Panc1 (cell line): ENCODE measurements at places on chromosomes 6 and 20.

- DNase-seq: no peak
Observed at GRCh38 chr20:63695424-63696305, 787 bp upstream of the TNFRSF6B start.

DNA sequence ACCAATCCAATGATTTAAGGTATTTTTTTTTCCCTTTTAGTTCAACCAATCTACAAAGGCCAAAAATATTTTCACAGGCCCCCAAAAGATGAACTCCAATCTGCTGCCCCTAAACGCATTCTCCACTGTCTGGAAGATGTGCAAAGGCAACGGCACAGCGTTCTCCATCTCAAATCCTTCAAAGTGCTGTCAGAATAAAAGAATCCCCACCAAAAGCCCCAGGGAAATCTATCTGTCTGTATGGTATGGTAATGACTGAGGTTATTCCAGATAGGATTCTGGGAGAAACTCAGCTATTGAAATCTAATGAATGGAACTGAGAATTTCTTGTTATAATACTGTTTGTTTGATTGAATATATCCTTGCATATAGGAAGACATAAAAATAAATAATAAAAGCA is 217.8 kb upstream of the CCN2 start:
- no peak for DNase-seq

- DNase-seq: no peak
Observed at GRCh38 chr20:60306551-60306950, 348.3 kb downstream of the CDH26 start.

DNA sequence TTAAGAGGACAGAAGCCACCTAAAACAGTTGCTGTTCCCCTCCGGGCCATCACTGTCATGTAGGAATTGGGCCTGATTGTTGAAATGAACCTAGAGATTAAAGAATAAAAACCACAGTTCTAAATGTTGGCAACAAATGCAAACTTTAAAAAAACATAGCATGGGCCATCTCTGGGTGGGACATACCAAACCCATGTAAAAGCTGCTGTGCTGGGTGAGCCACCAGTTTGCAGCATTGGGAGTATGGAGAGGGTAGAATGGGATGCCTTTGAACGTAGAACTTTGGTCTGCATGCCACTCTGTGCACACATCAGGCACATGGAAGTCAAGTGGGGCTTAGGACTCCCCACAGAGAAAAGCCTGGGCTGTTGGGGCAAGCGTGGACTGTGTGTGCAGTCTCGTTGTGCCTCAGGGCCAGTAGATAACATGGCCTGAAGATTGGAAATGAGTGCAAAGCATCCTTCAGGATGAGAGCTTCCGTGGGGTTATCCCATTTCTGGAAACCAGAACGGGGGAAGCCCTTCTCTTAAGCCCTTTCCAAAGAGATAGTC is 28.1 kb downstream of the EPB41L1 start:
- no peak for DNase-seq

DNA sequence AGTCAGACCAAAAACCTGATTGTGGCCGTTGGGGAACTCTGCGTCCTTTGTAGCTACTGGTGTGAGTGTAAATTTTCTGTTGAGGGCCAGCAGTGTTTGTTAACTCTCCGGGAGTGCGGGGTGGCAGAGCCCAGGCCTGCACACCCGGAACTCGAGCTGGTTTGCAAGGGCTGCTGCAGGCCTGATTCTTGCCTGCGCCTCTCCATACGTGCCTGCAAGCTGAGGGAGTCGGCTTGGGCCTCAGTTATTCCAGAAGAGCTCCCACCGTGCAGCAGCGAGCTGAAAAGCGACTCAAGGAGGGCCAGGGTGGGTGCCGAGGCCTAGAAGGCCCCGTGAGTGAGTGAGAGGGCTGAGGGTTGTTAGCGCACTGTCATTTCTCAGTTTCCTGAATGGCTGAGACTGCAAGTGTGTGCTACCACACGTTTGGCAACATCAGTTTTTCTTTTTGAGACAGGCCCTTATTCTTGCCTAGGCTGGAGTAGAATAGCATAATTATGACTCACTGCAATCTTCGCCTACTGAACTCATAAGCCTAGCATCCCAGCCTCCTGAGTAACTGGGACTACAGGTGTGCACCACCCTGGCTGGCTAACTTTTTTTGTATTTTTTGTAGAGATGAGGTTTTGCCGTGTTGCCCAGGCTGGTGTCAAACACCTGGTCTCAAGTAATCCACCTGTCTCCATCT is 33.9 kb upstream of the KIF13A start:
- DNase-seq: no peak

DNA sequence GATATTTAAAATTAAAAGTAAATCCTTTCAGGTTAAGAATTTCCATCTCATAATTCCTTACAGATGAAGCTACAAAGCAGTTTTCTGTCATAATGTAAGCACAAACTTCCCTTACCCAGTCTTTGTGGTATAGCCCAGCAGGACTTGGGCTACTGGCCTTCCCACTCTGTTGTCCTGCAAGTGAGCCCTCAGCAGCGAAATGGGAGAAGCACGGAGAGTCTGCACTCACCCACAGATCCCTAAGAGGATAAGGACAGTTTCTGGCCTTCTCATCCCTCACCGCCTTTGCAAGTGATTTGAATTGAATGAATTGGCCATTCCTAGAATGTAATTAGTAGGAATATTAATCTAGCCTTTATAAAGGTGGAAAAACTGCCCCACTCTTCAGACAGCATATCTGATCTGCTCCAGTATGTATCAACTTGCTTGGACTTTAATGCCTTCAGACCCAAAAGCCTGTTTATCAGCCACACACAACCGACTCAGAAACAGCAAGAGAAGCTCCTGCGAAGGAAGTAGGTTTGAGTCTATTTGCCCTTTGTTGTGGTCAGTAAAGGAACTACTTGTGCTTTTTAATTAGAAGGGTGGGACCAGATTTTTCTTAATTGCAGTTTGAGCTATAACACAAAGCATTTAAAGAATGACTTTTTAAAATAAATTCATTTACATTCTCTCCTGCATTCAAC is 29.9 kb upstream of the PRDM1 start:
- no peak for DNase-seq

- DNase-seq: no peak
Observed at GRCh38 chr6:25821341-25821740, 10.5 kb downstream of the SLC17A1 start.

DNA sequence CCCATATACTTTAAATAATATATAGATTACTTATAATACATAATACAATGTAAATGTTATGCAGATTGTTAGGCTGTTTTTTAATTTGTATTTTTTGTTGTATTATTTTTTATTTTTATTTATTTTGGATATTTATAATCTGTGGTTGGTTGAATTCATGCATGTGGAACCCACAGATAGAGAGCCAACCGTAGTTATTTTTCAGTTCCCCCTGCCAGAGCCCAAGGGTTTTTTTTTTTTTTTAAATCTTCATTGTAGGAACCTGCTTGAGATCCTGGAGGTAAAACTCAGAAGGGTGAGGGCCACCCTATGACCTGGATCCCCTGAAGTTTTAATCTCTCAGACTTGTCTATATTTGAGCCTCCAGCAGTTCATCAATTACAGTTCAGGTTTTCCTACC is 133.2 kb downstream of the B3GAT2 start:
- no peak for DNase-seq

- DNase-seq: no peak
Observed at GRCh38 chr20:22446613-22447446, 137.5 kb downstream of the FOXA2 start.

- DNase-seq: no peak
Observed at GRCh38 chr20:14113416-14113815, 118.1 kb downstream of the MACROD2 start.

DNA sequence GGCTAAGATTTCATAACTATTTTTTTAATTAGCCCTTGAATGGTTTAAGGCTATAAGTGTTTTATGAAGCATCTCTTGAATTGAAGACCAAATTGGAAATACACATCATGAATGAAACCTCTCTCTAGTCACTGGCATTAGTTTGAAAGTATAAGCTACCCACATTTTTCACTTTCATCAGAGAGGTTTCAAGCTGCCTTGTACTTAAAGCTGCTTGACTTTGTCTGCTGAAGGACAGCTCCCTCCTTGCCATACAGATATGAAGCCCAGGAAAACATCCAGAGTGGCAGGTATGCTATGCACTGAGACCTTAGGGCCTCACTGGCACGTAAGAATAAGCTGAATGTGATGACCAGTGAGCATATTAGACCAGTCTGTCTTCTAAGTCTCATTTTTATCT is 62.7 kb downstream of the ELOVL2 start:
- no peak for DNase-seq

GRCh38 chr6:35694462-35694861 is 5.7 kb upstream of the FKBP5 start:
- no peak for DNase-seq

DNA sequence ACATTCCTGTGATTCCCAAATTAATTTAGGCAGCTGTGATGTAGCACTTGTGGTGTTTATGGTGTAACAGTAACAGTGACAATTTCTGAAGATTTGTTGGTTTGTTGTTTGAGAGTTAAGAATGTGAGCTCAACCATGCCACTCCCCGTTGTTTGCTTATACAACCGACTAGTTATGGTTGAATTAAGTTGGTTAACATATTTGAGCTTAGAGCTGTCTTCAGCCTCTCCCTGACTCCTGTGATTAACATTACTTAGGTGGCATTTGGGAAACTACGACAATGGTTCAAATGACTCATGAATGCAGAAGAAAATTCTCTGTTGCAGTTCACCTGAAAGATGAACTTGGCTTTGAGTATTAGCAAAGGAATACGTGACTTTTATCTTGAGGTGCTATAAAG is 35.9 kb upstream of the PRL start:
- DNase-seq: no peak

DNA sequence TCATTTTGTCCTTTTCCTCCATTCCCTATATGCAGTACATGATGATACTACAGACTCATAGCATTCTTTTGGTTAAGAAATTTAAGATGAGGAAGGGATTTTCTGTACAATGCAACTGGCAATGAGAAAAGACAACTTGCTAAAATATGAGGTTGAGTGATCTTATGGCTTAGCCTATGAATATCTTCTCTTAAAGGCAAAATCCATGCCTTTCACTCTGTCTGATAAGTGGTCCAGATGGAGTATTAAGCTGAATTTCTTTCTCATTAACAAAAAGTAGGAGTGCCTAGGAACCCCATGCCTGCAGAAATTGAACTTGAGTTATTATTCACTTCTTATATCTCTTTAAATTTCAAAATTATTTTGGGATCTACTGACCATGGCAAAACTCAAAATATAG is 135.3 kb downstream of the GRIK2 start:
- DNase-seq: no peak

DNA sequence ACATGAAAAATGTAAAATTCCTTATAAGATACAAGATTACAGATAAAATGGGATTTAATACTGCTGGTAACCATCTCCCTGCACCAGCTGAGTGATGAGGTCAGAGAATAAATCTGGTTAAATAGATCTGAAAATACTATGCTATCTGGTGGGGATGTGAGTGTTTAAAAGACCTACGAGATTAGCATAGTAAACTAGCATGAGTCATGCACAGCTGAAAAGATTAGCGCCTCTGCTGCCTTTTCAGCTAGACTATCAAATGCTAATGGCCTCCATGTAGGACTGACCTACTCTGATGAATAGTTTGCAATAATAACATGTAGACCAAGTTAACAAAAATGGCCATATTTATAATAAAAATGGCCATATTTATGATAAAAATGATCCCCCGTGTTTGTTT is 553.3 kb downstream of the C6orf118 start:
- DNase-seq: no peak

DNA sequence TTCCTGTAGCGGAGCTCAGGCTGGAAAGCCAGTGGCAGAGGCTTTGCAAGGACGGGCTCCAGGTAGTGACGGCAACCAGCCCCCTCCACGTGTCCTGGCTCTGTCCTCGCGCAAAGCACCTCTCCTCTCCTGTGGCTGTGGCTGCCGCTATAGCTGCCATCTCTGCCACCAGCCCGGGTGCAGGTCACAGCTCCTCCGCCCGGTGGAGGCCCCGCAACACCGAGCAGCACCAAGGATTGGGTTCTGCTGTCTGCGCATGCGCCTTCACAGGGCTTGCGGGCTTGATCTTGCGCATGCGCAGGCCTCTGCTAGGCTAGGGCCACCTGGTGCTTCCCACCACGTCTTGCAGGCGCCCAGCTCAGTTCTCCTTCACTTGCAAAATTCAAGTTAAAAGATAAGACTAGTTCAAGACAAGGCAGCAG is 625.4 kb downstream of the QKI start:
- no peak for DNase-seq

GRCh38 chr20:17655286-17655651 is 26.8 kb downstream of the RRBP1 start:
- DNase-seq: no peak

DNA sequence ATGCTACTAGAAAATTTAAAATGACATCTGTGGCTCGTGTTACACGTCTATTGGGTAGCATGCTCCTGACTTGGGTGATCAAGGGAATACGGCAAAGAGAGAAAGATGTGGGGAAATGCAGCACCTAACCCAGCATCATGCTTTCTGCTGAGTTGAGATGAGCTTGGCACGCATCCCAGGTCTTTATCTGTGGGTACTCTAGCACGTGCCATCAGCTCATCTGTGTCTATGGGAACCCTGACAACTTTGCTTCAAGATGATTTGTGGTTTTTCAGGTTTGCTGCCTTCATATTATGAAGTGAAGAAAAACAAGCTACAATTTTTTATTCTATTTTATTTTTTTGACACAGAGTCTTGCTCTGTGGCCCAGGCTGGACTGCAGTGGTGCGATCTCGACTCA is 21.0 kb downstream of the RNASET2 start:
- no peak for DNase-seq

- DNase-seq: no peak
Observed at GRCh38 chr20:49112596-49113274, 66.6 kb downstream of the CSE1L start.

DNA sequence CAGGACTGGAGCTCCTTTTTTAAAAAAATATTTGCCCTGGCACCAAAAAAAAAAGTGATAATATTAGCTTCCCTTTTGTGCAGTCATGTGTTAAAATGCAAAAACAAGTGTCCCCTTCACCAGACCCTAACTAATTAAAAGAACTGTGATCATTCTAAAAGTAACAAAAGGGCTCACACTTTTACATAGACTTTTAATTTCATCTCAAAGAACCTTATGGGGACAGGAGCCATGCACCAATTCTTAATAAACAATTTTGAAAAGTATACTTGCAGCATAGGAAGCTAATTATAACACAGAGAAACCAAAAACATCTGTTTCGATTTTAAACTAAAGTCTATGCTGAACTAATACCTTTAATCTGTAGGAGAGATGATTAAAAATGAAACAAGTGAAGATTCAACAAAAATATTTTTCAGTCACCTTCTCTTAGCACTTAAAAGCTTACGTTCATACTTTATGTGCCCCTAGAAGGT is 17.3 kb downstream of the STX7 start:
- no peak for DNase-seq
